ENCODE measurements at places on chromosomes 6 and 20.

DNA sequence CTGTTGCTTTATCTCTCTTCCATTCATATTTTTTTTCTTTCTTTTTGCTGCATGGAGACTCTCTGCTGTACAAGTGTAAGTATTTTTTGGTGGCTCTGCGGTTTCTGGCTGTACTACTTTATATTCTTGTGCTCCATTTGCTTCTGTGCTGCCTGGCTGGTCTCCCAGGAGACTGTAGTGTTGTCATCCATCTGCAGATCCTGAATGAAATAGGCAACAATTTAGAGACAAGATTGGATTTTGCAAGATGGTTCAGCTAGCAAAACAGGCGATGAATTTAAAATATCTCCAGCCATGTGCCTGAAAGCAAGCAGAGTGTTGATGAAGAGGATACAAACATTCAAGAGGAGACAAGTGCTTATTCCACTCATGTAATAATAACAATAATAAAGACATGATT is 75.1 kb upstream of the SCGN start:
- no peak for DNase-seq

DNA sequence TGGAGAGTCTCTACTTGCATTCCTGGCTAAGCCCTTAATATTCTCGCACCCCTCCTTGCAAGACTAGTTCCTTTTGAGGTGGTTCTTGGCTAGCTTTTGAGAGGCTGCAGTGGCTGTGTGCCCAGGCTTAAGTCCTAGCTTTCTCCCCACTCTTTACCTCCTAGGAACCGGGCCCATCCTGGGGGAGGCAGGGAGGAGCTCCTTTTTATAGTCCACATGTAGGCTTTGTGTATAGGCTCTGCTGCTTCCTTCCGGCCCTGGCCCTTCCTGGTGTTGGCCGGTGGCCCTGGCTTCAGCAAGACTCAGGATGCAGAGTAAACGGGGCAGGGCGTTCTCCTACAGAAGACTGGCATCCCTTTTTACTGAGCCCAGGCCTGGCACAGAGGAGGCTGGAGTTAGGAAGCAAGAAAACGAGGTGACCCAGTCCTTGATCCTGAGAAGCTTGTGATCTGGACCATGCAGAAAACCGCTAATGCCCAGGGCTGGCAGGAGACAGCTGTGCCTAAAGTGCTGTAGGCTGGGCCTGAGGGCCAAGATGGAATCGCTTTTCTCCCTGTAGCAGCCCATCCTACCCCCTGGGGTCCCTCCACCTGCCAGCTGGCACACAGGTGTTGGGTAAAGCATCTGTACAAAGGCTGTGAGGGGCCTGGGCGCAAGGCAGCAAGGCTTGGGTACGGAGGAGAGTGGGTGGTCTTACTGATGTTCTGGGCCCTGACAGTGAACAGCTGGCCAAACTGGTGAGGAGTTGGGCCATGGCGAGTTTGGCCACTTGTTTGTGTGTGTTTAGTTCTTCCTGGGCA is 8.7 kb downstream of the PLCG1 start:
- no peak for DNase-seq

DNA sequence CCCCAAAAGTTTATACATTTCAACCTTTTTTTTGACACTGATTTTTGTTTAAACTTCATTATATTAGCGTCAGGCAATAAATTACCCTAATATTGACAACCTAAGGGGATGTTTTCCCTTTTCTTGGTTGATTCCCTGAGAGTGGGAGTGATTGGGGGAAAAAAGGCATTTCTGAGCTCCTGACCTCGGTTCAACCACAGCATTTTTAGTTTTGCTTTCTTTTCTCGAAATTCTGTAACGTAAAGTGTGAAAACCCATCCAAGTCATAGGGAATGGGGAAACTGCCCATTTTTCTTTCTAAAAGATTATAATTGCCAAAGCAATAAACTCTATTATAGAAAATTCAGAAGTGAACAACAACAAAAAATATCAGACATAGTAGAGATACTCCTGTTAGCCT is 67.9 kb upstream of the SPACA1 start:
- DNase-seq, result no peak

GRCh38 chr20:47296950-47297349 is 59.5 kb downstream of the ZMYND8 start:
- DNase-seq, result no peak

DNA sequence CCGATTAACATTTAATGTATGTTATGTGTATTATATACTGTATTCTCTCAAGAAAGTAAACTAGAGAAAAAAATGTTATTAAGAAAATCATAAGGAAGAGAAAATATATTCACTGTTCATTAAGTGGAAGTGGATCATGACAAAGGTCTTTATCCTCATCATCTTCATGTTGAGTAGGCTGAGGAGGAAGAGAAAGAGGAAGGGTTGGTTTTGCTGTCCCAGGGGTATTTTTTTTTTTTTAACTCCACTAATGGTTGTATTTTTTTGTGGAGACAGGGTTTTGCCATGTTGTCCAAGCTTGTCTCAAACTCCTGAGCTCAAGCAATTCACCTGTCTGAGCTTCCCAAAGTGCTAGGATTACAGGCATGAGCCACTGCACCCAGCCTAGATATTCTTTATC is 11.0 kb downstream of the ECT2L start:
- DNase-seq, result no peak

DNA sequence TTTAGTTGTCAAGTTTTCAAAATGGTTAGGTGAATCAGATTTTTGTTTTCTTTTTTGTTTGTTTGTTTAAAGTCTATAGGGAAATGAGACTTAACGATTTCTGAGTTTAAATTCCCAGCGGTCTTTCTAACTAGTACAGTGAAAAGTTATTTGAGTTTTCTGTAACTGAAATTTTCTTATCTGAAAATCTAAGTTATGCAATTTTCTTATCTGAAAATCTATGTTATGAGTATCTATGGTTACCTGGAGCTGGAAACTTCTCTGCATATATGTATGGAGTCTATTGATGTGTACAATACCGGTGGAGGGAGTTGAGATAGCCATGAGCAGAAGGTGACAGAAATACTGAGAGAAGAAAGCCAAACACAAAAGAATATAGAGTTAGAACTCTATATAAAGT is 102.6 kb downstream of the MANEA start:
- DNase-seq, result no peak

GRCh38 chr20:9887706-9888105 is 48.8 kb upstream of the PAK5 start:
- no peak for DNase-seq

DNA sequence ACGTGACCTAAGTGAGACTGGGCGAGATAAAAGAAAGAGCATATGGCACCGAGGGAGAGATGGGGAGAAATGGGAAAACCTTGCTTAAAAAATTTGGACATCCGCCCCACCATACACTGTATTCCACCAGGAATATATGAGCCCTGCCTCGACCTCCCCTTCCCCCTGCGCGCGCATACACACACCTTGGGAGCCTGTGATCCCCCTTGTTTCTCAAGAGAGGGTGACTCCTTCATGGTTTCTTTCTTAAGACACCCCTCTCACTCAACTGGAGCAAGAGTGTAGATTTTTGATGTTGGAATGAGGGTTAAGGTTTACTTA is 480 bp downstream of the ABCF1 start:
- DNase-seq, result no peak

DNA sequence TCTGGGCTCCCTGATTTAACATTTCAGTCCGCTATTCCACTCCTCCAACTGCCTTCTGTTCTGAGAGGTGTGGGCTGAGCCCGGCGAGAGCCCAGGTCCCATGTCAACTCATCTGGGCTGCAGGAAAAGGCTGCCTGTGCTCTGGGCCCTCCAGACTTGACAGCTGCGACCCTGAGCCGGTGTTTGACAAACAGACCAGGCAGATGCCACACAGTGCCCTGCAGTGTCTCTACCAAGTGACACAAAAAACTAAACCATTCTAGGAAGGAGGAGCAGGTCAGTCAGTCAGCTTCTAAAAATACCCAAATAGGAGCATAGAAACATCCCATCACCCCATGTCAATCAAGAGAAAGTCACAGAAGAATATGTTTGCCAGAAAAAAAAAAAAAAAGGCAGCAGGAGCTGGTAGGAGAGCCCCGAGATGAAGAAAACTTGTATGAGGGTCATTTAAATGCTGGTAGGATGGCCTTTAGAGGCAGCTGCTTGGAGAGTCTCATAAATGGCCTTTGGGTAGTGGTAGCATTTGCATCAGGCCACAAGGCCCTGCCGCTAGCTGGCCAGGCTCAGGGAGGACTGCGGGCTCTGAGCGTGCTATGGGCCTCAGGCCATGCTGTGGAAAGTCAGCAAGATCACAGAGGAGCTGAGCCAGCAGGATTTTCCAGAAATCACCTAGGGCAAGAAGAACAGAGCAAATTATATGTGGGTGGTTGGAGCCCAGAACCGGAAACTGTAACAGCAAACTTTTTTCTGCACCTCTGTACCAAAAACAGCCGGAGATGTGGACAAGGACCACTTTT is 36.6 kb upstream of the GFOD1 start:
- no peak for DNase-seq
